Dorsolateral prefrontal cortex (tissue), 122 donors: ENCODE measurements at places on chromosomes 6 and 20.

DNA sequence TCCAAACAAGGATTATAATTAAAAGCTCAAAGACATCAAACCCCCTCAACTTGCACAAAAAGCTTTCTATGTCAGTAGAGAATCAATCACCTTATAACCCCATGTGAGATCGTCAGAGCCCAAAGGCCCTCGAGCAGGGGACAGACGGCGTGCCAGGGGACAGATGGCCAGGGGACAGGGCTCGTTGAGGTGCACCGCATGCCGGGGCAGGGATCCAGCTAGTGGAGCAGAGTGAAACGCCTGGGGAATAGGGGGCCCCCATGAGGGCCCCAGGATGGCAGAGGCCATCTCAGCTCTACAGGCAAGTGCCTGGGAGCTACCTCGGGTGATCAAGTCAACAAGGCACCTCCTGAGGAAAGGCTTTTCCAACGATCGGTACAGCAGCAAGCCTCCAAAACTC, 28.6 kb downstream of the DIDO1 start:
- no peak for DNase-seq

GRCh38 chr6:26022132-26022472, 59.5 kb downstream of the TRIM38 start:
- no peak for DNase-seq

GRCh38 chr20:58402305-58402704, 13.3 kb downstream of the VAPB start:
- no peak for DNase-seq

GRCh38 chr6:108106694-108107093, 32.2 kb upstream of the OSTM1 start:
- DNase-seq, result no peak

- no peak for DNase-seq
Observed at GRCh38 chr6:75446241-75446880, 47.2 kb downstream of the FILIP1 start.

- DNase-seq, result no peak
Observed at GRCh38 chr6:163520956-163521355, 106.4 kb downstream of the QKI start.

GRCh38 chr6:92910646-92911045, 508.7 kb downstream of the EPHA7 start:
- DNase-seq, result no peak

GRCh38 chr6:168937054-168937453, 316.6 kb downstream of the THBS2 start:
- no peak for DNase-seq

GRCh38 chr20:34875642-34876405, 588 bp upstream of the ACSS2 start:
- no peak for DNase-seq

- no peak for DNase-seq
Observed at GRCh38 chr6:835476-836160, 142.7 kb upstream of the EXOC2 start.

GRCh38 chr6:83558975-83559374, 46.6 kb downstream of the PRSS35 start:
- DNase-seq, result no peak

GRCh38 chr6:156934069-156934460, 156.9 kb downstream of the ARID1B start:
- no peak for DNase-seq

- no peak for DNase-seq
Observed at GRCh38 chr6:138514860-138515540, 15.7 kb upstream of the NHSL1 start.

DNA sequence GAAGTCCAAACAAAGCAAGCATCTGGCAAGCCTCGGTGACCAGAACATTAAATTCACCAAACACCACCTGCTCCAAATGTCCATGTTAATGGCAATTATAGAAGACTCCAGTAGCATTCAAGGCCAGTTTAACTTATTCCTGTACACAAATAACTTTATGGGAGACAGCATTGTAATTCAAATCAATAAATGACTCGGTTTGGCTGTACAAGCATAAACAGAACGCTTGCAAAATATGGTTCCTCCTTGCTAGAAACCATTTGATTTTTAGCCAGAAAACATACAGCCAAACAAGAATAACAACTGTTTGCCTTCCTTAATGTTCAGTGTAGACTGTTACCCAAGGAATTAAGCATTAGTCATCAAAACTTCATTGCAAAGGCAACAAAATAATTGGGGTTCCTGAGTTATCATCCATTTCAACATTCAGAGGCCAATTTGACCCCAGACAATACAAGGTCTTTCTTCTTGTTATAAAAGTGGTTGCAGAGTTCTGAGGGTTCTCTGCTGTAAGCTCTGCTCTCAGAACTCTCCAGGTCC, 125.1 kb downstream of the BFSP1 start:
- no peak for DNase-seq
